ENCODE measurements at places on chromosomes 6 and 20. TPM values are rescaled to one million over a fixed set of nuclear protein-coding genes. Genes with fewer than 3 reads are reported as not detected.

SOX18 gene
- total RNA-seq = 0.81 TPM

SPATS1 gene
- not detected for total RNA-seq

DNA sequence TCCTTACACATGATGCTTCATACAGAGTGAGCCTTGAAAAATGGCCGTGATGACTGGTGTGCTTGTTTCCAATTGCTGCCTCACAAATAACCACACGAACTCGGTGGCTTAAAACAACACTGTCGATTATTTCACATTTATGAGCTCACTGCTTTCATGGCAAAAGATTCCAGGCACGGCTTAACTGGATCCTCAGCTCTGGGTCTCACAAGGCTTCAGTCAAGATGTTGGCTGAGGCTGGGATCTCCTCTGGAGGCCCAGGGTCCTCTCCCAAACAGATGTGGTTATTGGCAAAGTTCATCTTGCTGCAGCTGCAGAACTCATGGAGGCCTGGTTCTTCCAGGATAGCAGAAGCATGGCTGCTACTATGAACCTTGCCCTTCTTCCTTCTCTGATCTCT lies 144.6 kb downstream of the TFAP2C start:
- no peak overlapping the region for H3K27ac ChIP-seq
- H3K27me3 ChIP-seq = no peaks in the 10 kb centered on the region
- no peaks in the 10 kb centered on the region for H3K36me3 ChIP-seq
- DNase-seq = no peak
- H3K4me3 ChIP-seq = no peak overlapping the region

DNA sequence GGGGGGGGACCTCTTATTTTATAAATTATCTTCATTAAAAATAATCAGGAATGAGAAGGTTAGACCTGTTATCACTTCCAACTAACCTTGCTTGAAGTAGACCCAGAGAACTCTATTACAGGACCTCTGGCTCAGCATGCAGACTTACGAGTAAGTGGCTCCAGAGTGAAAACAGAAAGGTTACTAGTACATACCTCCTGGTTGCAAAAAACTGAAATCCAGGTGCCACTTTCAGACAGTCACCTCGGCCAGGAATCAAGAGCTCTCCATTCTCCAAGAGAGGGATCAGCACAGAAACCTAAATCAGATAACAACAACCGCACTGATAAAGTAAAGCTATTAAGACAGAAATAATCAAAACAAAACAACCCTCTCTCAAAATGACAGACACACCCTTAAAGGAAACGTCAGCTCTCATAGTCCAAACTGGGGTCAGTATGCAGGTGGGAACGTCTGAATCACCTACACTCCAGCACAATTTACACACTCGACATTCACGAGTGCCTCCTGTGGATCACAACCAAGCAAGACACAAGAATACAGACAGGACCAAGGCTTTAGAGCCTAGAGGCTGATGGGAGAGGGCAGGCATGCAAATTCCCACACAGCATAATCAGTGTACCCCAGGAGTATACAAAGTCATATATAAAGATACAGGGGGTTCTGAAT lies 31.8 kb downstream of the MDN1 start:
- H3K4me1 ChIP-seq = no peaks in the 10 kb centered on the region
- DNase-seq = no peak
- 0 out of 2 replicates have a peak overlapping the region, but pooled peaks have one; percentile 75 for H3K27ac ChIP-seq
- peaks cover 76% of the 10 kb centered on the region for H3K36me3 ChIP-seq

- peaks cover 9% of the 10 kb centered on the region for H3K4me1 ChIP-seq
- H3K27me3 ChIP-seq = no peaks in the 10 kb centered on the region
- no peak for DNase-seq
Measured at GRCh38 chr6:142627474-142627873, 317.5 kb downstream of the HIVEP2 start.

DNA sequence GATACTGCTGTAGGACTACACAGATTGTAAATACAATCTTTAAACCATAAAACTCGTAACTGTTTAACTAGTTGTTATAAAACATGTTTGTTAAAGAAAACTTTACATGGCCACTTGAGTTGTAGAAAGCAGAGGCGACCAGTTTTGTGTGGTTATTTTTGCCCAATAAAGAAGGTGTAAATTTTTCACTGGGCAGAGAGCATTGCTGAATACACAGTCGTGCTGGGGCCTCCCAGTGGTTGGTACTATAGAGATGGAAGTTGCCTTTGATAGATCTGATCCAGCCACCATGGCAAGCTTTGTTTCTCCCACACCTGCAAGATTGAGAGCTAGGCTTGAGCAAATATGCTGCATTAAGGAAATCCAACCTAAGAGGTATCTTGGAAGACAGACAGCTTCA lies 34.0 kb upstream of the YWHAB start:
- H3K36me3 ChIP-seq = no peaks in the 10 kb centered on the region
- H3K4me3 ChIP-seq = no peak overlapping the region
- H3K4me1 ChIP-seq = peaks cover 19% of the 10 kb centered on the region
- H3K27me3 ChIP-seq = peaks cover under 1% of the 10 kb centered on the region
- no peak for DNase-seq
